Stimulated activated CD8-positive, alpha-beta memory T cell treated with anti-CD3 and anti-CD28 coated beads, Interleukin-7, amount 100 ng/mL, for 1 hour (primary cell): ENCODE measurements at places on chromosomes 3 and 15.

GRCh38 chr15:65156692-65157091, 23.1 kb upstream of the PDCD7 start:
- DNase-seq, result no peak

GRCh38 chr15:30046430-30046829, 36.3 kb upstream of the GOLGA8J start:
- no peak for DNase-seq

- DNase-seq, result no peak
These were observed 1.9 kb upstream of the SPPL2A start for GRCh38 chr15:50767332-50767861.

GRCh38 chr3:13072239-13072599, 1.0 kb downstream of the IQSEC1 start:
- DNase-seq, result no peak

DNA sequence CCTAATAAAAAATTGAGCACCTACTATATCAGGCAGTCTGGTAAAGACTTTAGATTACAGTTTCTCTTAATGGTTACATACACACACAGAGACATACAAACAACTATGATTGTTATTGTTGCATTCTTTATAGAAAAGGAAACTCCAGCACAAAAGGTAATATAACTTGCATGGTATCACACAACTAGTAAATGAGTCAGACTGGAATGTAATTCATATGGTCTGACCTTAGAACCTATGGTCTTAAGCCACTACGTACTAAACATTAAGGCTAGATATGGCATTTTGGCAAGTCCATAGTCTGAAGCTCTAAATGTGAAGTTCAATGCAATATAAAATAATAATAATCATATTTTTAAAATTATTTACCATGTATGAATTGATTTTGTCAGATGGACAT, 380.6 kb downstream of the LSAMP start:
- DNase-seq, result no peak

- DNase-seq, result no peak
These were observed 537.6 kb upstream of the IL12A start for GRCh38 chr3:159451067-159451466.

GRCh38 chr3:72907131-72907711, 19.4 kb downstream of the GXYLT2 start:
- DNase-seq, result no peak

- no peak for DNase-seq
These were observed 181.1 kb downstream of the LRTM1 start for GRCh38 chr3:54746722-54747121.

GRCh38 chr3:35679409-35680080, 40.2 kb downstream of the ARPP21 start:
- DNase-seq, result no peak

- DNase-seq, result no peak
These were observed 150.6 kb downstream of the ADAMTS17 start for GRCh38 chr15:100191161-100191560.

- DNase-seq, result no peak
These were observed 11.0 kb upstream of the FILIP1L start for GRCh38 chr3:100125161-100125938.

DNA sequence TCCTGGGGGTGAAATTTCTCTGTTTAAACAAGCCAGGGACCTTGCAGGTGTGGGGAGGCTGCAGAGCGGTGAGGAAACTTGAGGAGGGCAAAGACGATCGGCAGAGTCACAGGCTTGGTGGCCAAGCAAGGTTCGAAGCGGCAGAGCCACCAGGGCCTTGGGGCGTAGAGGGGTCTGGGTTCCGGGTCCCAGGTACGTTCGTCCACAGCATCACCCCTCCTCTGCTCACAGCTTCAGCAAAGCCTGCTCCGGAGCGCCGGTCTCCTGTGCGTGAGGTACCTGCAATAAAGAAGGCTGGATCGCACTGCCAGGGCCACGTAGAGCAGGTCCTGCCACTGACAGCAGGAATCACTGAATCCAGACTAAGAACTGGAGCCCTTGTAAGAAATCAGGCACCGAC, 66.8 kb upstream of the PCSK6 start:
- no peak for DNase-seq

GRCh38 chr3:44893097-44893496, 18.7 kb downstream of the TGM4 start:
- no peak for DNase-seq

GRCh38 chr3:11212784-11213183, 58.5 kb downstream of the HRH1 start:
- DNase-seq, result no peak

GRCh38 chr3:81841540-81841939, 80.1 kb upstream of the GBE1 start:
- DNase-seq, result no peak

GRCh38 chr3:157265931-157266330, 106.0 kb upstream of the CCNL1 start:
- no peak for DNase-seq

DNA sequence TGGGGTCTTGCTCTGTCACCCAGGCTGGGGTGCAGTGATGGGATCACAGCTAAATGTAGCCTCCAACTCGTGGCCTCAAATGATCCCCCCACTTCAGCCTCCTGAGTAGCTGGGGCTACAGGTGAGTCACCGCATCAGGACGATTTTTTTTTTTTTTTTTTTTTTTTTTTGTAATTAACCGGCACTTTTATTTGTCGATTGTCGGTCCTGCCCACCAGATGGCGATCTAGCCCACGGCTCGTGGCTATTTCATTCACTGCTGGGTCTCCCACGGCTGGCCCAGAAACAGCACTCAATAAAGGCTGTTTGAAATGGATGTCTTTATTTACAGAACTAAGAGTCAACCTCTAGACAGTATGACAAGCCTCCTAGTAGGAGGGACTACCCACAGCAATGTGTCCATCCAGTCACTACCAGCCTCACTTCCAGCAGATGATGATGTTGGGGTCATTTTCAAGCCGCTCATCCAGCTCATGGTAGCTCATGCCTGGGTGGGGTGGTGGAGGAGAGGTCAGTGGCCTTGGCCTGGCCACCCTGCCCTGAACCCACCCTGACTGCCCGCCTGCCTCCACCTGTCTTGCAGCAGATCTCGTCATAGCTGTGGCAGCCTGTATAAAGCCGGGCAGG, 1.8 kb upstream of the ZMYND10 start:
- DNase-seq, result peak; percentile 50

GRCh38 chr3:87549208-87549607, 272.8 kb upstream of the POU1F1 start:
- DNase-seq, result no peak

GRCh38 chr3:13494463-13495350, 14.6 kb downstream of the HDAC11 start:
- no peak for DNase-seq

GRCh38 chr15:58419803-58420524, 11.8 kb upstream of the LIPC start:
- DNase-seq, result no peak

DNA sequence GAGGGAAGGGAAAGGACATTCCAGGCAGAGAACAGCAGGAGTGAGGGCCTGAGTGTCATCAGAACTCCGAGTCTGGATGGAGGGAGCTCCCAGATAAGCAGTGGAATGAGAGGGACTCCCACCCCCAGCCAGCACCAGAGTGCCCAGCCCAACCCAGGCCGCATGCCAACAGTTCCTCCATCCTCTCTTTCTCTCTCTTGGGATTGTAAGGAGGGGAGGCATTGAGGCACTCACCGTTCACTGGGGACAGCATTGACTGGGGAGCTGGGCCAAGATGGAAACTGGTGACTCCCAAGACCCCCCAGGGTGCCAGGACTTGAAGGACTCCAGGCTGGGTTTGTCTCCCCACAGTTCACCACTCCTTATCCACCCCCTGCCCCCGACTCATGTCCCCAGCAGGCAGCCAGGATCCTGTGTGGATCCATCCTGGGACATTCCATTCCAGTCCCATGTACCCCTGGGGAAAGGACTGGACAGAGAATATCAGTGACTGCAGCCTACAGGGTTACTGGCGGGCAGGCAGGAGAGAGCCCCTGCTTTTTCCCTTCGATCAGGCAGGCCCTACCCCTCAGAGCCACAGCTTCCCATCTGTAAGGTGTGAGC, 15.7 kb downstream of the PTH1R start:
- DNase-seq, result no peak

DNA sequence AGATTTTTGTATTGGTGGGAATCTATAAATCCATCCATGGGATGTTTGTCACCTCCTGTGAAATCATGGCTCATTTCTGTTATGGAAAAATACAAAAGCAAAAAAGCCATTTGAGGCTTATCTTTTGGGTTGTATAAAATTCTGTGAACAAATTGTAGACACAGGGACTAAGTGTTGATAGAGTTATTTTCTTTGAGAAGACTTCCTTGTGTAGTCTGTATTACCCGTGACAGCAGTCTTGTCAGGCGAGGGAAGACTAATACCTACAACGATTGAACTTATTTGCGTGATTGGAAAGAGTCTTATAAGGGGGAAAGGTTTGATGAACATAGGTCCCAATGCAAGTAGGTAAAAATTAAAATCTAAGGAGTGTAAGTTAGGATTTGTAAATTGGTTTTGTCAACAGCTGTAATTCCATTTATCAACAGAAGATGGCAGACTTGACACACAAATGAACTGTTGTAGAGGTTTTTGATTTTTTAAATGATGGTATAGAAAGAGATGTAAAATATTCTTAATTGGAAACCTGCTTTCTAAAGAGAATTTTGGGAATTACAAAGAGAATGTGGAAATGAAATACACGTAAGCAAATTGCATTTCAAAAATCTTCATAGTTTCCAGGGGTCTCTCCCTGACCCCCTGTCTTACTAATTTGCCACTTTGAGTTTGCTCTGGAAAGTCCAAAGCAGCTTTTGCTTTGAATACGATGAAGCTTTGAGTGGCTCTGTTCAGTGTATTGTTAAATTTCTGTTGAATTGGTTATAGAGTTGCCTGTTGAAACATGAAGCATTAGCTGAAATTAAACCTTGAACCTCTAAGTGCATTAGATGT, 33.2 kb downstream of the SLC25A26 start:
- DNase-seq, result no peak

DNA sequence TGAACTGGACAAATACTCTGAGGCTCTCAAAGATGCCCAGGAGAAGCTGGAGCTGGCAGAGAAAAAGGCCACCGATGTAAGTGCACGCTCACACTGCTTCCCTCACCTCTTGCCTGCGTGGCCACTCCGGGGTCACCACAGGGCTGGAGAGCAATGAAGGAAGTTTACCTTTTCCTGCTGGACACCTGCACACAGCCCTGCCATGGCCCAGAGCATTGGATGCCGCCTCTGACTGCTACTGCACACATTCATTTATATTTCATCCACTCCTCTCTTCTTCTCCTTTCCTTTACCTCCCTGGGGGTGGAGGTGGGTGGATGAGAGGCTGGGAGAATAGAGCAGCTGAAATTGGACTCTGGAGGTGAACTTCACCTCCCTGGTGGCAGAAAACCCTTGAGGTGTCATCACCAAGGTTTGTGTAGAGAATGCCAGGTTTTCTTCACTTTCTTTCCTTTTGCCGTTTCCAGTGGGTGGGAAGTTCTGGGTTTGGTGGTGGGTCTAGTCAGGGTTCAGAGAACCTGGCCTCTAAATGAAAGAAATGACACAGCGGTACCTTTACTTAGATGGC, 1.6 kb downstream of the TPM1 start:
- no peak for DNase-seq
